ENCODE measurements at places on chromosomes 4 and X. TPM values are rescaled to one million over a fixed set of nuclear protein-coding genes. Genes with fewer than 3 reads are reported as not detected.

The TLR8 gene
- polyA plus RNA-seq, result 0.20 TPM

The XAGE2 gene
- polyA plus RNA-seq, result not detected

The TRPC5OS gene
- polyA plus RNA-seq, result not detected

The GBA3 gene
- polyA plus RNA-seq, result not detected

The DMP1 gene
- polyA plus RNA-seq, result not detected
